ENCODE measurements at places on chromosomes 6 and 20.

DNA sequence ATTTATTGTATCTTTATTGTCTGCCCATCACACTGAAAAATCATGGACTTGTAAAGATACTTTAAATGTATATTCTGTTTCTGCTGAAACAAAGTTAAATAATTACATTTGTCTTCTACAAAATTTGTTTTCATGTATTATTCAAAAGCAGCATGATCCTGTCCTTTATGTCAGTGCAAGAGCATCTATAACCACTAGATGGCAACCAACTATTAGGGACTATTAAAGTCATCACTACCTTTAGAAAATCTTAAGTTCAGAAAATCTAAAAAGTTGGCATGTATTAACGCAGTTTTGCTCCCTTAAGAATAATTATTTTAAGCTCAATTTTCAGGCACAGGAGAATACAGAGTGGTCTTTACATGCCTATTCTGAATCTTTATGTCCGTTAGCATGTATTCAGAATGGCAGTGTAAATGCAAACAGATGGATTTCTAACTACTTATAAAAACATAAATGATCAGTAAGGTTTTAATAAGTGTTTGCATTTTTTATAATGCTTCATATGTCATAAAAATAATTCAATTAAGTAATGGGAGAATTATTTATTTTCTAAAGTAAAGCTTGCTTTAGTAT is 17.8 kb downstream of the TMEM30A start:
- DNase-seq = peak; percentile 26

DNA sequence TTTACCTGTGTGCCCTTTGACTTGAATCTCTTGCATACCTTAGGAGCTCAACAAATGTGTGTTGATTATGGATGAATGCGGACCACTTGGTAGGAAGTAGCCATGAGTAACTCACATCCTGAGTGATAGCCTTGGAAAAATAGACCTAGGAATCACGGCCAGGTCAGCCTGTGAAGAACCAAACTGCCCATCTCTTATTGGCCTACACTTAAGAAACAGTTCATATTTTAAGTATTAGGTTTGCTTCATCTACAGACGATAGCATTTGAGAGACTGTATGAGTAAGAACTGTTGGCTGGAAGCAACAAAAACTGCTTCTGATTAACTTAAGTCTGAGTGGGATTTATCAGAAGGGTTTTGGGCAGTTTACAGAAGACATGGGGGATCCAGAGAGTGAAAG is 320.1 kb upstream of the PRND start:
- DNase-seq = no peak

DNA sequence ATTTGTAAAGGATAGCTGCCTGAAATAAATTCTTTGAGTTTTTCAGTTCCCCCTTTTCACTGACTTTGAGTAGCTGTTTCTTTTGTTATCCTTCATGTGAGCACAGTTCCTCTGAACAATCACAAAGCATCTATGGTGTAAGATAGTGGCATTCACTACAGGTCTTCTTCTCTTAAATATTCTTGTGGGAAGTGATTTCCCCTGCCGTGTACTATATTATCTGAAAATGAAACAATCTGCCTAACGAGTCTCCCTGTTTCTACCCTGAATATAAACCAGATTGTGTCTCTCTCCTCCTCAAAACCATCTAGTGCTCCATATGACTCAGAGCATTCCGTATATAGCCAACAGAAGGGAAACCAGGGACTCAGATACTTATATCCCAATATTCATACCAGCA is 380.1 kb upstream of the SOX4 start:
- DNase-seq = no peak

DNA sequence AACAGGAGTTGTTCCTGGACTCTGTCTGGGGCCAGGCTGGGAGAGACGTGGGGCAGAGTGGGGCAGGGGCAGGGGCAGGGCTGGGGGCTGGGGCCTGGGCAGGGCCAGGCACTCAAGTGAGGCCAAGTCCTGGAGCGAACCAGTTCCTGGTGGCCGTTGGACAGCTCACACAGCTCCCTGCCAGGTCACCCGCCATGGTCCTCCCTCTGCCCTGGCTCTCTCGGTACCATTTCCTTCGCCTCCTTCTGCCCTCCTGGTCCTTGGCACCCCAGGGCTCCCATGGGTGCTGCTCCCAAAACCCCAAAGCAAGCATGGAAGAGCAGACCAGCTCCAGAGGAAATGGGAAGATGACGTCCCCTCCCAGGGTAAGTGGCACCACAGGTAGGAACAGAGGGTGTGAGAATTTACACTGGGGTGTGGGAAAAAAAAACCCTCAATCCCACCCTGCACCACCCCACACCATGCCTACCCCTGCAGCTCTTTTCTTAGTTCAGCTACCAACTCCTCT is at the start of gene MCCD1:
MCCD1 (plus strand) TSS at position 142 of the 508 bp plus-strand sequence; CDS start at position 195, 53 bp downstream.
- no peak for DNase-seq

DNA sequence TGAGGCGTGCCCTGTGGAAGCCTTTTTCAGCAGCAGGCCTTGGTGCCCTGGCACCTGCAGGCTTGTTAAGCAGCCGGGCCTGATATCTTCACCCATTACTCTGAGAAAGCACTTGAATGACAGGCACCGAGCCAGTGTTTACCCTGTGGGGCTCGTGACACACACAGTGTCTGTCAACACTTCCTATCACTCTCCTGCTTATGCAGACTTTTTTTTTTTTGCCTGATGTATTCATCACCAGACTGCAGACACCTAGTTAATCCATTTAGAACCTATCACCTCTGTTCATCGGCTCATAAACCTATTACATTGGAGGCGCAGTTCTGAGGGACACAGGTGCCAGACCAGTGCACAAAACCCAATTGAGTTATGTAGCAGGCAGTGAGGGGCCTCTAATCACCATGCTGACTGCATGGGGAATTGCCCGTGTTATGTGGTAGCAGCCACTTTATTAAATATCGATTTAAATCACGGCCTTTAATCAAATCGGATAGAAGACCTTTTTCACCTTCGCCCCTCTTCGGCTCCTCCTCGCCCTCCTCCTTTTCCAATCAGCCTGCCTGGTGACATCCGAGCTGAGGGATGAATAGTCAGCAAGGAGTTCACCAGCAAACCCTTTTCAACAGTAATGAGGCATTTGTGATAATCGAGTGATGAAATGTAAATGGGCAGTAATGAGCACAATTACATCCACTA is 962.9 kb upstream of the SLC35B3 start:
- DNase-seq = peak; percentile 88

- no peak for DNase-seq
Measured at GRCh38 chr20:24770628-24771541, 178.2 kb upstream of the CST7 start.

DNA sequence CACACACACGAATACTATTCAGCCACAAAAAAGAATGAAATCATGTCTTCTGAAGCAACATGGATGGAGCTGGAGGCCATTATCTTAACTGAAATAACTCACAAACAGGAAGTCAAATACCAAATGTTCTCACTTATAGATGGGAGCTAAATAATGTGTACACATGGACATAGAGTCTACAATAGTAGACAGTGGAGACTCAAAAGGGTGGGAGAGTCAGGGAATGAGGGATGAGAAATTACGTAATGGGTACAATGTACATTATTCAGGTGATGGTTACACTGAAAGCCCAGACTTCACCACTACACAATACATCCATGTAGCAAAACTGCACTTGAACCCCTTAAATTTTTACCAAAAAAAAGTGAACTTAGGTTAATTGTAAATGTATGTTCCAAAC is 160.4 kb downstream of the TASP1 start:
- no peak for DNase-seq

- DNase-seq = no peak
Measured at GRCh38 chr6:41280381-41281057, 6.0 kb downstream of the TREM1 start.

DNA sequence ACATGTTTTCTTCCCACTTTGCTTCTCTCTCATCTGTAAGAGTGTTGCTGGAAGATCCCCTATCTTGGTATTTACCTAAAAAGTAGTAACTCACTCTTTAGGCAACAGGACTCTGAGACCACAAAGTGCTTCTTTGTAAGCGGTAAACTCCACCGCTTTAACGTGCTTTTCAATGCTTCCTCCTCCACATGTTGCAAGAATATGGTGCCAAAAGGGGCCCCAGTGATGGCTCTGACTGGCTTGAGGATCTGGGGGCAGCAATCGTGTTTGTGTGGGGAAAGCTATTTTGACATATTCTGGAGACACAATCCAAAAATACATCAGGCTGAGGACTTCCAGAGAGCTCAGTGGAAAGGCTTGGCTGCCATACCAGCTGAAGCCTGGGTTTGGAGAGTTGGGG is 12.4 kb upstream of the CPNE5 start:
- DNase-seq = no peak

DNA sequence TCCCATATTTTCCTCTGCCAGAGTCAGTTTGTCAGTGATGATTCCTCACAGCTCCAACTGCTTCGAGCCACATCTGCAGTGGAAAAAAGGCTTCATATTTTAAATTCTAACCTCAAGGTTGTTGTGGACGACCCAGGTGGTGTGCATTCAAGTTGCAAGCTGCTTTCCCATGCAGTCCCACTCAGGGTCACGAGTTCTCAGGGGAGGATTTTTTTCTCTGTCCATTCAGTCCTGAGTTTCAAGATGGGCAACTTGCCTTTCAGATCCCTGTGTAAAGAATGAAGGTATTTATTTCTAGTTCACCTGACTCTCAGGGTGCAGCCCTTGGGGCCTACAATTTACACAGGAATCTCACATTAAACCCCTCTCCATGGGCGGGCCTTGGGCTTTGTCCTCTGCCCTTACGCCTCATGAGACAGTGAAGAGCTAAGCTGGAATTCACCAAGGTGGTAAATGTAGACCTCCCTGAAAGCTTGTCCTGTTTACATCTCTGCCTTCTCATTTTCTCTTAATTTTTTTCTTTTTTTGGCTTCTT is 65.9 kb downstream of the TPD52L1 start:
- no peak for DNase-seq

DNA sequence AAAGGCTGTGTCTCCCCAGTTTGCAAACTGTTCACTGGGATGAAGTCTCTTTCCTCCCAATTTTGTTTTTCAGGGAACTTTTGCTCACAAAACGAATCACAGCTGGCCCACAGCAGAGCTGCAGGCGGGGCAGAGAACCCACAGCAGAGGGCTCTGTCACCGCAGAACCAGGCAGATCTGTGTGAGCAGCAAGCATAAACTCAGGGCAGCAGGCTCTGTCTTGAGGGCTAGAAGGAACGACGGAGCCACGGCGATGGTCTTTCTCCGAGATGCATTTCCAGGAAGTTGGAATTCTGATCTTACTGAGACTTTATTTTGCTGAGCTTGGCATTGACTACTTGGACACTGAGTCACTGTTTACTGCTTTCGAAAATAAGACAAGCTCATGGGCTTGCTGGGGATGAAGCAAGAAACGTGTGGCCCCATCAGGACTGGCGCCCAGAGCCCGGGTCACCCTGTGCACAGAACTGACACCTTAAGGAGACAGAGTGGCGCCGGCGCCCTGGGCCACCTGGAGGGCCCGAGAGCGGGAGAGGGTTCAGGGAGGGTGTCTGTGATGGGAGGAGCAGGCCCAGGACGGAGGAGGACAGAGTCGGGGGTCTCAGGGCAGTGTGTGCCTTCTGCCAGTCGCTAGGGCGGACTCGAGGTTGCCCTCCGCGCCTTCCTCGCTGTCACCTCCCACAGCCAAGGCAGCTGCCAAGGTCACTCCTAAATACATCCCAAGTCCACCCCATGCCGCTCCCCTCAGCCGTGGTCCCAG is 106.3 kb upstream of the NXT1 start:
- DNase-seq = no peak

- DNase-seq = no peak
Measured at GRCh38 chr6:11021003-11021402, 23.1 kb downstream of the ELOVL2 start.

DNA sequence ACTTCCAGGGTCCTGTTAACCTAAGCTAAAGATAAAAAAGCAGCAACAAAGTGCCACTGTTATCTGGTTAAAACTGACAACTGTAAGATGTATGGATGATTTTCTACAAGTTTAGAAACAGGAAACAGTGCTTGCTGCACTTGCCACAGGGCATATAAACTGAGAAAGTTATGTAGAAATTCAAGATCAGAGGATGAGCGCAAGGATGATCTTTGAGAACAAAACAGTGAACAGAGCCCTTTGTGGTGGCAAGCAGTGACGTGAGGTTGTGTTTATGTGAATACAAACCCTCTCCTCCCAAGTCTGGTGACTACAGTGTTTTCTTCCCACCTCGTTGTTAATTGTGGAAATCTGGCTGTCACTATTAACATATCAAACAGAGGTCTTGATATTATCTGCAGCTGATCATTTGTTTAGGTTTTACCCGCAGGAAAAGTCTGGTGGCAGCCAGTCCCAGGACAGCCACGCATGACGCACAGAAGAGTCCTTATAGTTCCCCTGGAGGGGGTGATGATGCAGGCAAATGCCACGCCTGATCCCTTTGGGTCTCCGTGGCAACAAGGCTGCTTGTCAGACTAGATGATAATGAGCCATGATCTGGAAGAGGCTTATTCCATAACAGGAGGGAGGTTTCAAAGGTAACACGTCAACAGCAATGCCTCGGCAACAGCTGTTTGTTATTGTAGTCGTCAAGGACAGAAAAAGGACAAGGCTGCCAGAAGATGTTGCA is 43.1 kb upstream of the TNFAIP3 start:
- DNase-seq = no peak

GRCh38 chr6:150732765-150733539 is 132.6 kb upstream of the MTHFD1L start:
- no peak for DNase-seq

GRCh38 chr20:11159728-11160127 is 485.9 kb upstream of the JAG1 start:
- DNase-seq = no peak

- no peak for DNase-seq
Measured at GRCh38 chr20:44407402-44408184, 52.1 kb downstream of the HNF4A start.

GRCh38 chr6:1689141-1689540 is 79.4 kb downstream of the FOXC1 start:
- no peak for DNase-seq

DNA sequence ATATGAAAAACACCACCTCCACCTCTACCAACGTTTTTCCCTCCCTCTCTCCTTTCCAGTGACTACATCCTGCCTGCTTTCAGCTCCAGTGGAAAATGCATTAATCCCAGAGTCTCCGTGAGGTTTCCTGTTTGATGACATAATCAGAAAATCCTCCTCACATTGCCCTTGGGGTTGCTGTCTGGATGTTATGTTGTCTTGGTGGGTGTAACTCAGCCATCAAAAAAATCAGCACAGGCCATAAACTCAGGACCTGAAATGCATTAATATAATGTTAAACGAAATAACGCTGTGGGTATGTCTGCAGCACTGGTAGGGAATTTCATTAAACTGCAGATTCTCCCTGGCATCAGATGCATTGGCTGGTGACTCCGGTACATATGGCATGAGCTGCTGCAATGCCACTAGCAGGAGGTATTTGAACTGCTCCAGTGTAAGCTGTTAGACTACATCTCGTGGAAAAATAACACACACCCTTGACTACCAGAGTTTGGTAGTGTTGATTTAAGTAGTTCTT is 297.8 kb downstream of the PRL start:
- no peak for DNase-seq
